ENCODE measurements at places on chromosomes 13 and 19.
A peak's percentile ranks its signal among the peaks of the same experiment; 100 is the strongest.

GRCh38 chr13:43730642-43731041 is 56.1 kb downstream of the ENOX1 start:
- DNase-seq: no peak

DNA sequence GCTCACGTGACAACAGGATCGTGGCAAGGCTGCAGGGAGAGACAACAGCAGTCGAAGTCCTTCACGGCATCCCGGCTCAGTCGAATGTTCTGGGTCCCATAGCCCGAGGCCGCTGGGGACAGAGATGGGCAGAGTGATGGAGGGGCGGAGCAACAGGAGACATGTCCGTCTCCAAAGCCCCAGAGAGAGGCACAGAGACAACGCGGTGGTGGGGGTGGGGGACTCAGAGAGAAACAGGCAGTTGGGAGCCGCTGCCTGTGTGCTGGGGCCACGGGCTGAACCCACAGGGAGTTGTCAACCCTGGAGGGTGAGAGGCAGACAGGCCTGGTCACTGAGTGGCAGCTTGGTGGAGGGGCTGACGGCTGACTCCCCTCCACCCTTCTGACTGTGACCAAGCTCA is 20.4 kb downstream of the NOSIP start:
- no peak for DNase-seq

DNA sequence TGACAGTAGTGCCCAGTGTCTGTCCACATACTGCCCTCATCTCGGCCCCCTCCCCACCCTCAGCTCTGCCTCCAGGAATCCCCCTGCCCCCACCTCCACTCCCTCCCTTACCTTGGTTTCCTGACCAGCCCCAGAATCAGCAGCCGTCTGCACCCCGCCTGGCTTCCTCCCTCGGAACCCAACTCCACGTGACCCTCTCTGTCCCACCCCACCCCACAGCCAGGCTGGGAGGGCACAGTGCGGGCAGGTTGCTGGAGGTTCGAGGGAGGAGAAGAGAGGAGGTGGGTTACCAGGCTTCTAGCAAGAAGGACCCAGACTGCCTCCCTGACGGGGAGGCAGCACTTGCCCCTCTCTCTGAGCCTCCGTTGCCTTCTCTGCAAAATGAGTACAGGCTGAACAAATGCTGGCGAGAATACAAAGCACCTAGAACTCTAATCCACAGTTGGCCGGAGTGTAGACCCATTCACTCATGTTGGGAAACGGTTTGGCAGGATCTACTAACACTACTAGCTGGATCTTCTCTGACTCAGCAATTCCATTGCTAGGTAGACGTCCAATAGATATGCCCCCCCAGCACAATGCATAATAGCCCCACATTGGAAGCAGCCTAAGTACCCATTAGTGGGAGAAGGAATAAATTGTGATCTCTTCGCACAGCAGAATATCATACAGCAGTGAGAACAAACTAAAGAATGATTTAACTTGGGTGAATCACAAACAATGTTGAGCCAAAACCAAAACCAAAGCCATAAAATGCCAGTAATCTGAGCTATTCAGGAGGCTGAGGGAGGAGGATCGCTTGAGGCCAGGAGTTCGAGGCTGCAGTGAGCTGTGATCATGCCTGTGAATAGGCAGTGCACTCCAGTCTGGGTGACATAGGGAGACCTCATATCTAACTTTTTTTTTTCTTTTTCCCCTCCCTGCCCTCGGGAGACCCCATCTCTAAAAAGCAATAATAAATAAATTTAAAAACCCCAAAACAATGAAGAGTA is at the start of gene RASAL3:
TSS of gene RASAL3 (minus strand) at position 151 of the 992 bp plus-strand sequence. CDS start 186 bp downstream, outside the sequence.
- DNase-seq: peak; percentile 60

DNA sequence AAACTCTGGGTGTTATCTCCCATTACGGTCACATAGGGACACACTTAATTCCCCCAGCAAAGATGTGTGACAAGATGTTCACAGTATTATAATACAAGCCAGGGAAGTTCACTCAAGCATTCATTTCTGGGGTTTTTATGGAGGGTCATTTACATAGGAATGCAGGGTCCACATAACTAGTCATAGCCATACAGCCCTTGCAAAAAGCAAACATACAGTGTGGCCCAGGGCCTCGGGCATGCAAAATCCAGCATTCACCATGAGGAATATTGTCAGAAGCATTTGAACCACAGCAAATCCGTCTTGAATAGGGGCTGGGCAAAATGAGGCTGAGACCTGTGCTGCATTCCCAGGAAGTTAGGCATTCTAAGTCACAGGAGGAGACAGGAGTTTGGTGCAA is 13.0 kb upstream of the ZNF460 start:
- DNase-seq: no peak

GRCh38 chr19:19461671-19462622 is 53.4 kb downstream of the TSSK6 start:
- no peak for DNase-seq

- no peak for DNase-seq
Measured at GRCh38 chr19:1018393-1018792, 2.5 kb downstream of the TMEM259 start.

DNA sequence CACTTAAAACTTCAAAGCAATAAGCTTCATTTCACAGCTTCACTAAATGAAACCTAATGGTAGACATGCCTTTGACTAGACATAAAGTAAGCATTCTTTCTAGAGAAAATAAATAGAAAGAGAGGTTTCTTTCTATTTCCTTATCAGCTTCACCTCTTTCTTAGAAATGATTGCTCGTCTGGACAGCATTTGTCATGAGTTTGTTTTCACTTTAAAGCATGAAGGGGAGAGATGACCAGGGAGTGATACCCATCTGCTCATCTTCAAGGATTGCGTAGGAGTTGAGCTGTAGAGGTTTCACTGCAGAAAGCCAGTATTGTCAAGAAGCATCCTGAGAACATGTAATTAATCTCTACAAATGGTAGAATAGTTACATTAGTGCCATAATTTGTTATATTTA is 61.3 kb downstream of the COL4A2 start:
- no peak for DNase-seq

DNA sequence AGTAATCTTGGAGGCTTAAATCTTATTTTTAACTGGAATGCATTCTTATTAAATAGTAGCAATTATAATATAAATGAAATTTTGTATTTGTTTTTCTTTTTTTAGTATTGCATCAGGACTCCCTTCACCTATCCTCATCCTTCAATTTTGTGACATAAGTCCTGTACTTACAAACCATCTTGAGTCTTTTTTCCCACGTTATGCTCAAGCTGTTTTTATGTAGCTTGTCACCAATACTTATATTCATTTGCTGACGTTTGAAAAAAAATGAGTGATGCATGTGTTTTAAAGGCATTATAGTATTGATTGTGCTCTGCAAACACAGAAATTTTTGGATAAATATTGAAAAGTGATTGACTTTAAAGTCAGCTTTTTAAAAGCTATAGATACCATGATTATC is 888 bp downstream of the GPR18 start:
- no peak for DNase-seq

DNA sequence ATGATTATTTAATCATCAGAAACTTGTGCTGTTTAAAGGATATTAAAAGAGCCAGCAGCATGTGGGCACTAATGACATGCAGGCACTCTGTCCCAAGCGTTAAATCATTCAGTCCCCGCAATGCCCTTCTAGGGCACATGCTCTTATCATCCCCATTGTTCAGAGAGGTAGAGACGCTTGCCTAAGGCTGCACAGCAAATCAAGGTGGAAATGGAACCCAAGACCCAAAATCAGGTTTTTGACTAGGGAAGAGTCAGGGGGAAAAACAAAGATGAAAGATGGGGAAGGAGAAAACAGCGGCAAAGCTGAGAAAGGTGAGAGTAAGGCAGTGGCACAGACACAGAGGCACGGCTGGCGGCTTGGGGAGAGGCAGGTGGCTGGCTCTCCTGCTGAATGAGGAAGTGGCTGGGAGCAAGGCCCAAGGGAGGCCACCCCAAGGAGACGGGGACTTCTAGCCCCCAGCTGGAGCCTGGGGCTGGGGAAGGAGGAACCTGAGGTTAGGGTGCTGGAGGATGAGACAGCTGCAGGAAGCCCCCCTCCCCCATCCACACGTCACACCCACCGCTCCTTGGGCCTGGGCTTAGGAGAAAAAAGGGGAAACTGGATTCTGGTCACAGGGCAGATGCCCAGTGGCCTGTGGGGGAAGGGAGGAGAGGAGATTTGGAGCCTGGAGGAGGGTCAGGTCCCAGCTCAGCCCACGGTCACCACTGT is 1.0 kb upstream of the TYROBP start:
- DNase-seq: no peak

DNA sequence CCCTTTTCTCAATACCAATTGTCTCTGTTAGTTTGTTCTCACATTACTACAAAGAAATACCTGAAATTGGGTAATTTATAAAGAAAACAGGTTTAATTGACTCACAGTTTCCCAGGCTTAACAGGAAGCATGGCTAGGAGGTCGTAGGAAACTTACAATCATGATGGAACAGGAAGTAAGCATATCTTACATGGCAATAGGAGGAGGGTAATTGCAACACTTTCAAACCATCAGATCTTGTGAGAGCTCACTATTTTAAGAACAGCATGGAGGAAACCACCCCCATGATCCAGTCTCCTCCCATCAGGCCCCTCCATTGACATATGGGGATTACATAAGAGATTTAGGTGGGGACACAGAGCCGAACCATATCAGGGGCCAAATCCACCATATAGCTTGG is 1210.1 kb upstream of the SPRY2 start:
- DNase-seq: no peak

- DNase-seq: no peak
Measured at GRCh38 chr19:43310221-43310620, 40.9 kb upstream of the PSG9 start.

DNA sequence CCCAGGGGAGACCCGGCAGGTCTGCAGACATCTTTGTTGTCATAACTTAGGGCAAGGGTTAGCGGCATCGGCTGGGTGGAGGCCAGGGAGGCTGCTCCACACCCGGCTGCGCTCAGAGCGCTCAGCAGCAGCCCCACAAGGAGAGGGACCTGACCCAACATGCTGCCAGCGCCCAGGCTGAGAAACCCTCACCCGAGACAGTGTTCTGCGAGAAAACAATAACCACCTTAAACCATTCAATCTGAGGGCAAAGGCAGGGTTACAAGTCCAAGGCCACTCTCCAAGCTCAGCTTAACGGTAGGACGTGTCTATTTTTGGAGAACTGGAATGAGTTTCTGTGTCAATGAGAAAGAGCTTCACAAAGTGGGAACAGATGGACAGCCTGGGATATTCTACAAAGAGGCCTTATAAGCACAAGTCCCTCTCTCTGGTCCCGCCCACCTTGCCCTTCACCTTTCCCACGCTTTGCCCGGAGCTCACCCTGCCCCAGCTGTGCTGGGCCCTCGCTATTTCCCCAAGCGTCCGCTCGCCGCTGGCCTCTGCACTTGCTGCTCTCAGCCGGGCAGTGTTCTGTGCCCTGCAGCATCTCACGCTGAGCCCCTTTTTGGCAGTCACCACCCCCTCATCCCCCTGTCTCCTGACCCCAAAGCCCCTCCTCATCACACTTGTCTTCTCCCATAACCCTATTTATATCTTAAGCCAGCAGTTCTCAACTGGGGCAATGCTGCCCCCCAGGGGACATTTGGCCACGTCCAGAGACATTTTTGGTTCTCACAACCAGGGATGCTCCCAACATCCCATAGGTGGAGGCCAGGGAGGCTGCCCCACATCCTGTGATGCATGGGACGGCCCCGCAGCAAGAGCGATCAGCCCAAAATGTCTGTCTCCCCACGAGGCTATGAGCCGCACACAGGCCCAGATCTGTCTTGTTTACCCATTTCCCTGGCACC is 17.6 kb downstream of the PPP1R12C start:
- no peak for DNase-seq

DNA sequence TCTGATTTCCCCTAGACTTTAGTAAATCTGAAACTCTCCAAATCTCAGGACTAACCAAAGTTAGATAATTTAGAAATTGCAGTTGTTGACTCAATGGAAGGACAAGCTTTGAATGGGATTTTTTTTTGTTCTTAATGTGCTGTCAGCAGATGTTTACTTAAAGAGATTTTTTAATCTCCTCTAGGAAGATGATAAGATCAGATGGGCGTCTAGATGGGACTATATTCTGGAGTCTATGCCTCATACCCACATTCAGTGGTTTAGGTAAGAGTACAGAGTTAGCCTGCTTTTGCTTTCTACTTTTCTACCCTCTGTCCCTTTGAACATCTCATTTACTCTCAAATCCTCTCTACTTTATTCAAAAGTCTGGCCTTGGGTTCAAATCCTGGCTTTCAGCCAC is 39.3 kb downstream of the TM9SF2 start:
- no peak for DNase-seq

- no peak for DNase-seq
Measured at GRCh38 chr13:56713656-56714055, 427.1 kb upstream of the PRR20A start.

- DNase-seq: no peak
Measured at GRCh38 chr13:110593430-110594130, 21.8 kb upstream of the NAXD start.

GRCh38 chr13:37446503-37446902 is 152.1 kb downstream of the POSTN start:
- DNase-seq: no peak

DNA sequence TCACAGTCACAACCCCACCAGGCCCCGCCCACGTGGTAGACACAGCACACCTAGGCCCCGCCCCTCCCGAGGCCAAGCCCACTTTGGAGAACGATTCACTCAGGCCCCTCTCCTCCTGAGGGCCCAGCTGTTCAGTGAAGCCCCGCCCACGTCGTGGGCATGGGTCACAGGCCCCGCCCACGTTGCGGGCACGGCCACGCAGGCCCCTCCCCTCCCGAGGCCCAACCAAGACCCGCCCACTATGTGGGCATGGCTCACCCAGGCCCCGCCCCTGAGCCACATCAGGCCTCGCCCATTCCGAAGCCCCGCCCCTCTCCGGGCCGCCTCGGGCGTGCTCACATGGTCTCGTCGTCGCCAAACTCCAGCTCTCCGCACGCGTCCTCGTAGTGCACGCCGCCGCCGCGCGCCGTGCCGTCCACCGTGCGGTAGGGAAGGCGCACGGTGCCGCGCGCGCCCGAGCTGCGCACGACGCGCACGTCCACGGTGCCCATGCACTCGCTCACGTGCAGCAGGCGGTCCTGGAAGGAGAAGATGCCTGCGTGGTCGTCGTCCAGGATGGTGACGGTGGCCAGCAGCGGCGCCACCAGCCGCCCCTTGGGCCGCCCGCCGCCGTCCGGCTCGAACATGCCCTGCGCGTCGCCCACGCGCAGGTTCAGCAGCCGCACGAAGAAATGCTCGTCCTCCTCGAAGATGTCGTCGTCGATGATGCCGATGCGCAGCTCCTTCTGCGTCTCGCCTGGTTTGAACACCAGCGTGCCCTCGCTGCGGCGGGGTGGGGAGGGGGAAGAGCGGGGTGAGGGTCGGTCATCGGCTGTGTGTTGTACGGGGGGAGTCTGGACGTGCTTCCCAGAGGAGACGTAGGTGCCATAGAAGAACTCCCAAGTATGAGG is 24.0 kb downstream of the SLC8A2 start:
- DNase-seq: peak; percentile 34

GRCh38 chr19:28208745-28209144 is 1004.2 kb downstream of the UQCRFS1 start:
- no peak for DNase-seq

GRCh38 chr19:4371247-4372164 is 28.1 kb downstream of the MPND start:
- DNase-seq: no peak

- DNase-seq: no peak
Measured at GRCh38 chr19:35784503-35785338, 9.4 kb downstream of the ARHGAP33 start.

- DNase-seq: no peak
Measured at GRCh38 chr13:49374585-49375290, 69.1 kb downstream of the CAB39L start.

Measured in stimulated activated CD4-positive, alpha-beta T cell treated with anti-CD3 and anti-CD28 coated beads, Interleukin-1b, Interleukin-23, amount 100 ng/mL, for 1 hour (primary cell).